GM03348 (cell line): ENCODE measurements at places on chromosomes 13 and 19.

DNA sequence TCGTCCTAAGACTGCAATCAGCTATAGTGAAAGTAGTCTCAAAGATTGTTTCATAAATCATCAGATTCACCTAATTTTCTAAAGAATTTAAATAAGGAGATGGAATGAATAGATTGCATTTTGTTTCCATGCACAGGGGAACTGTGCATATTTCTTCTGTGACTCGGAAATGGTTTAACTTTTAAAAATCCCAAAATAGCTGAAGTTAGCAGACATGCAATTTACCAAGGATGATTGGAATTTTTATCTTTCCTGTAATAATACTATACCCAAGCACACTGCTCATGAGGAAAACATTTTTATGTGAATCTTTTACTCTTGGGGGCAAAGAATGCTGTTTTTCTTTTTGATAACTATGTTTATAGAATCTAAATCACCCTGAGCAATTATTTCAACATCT lies 15.0 kb upstream of the LMO7 start:
- DNase-seq, result peak; percentile 62

GRCh38 chr13:30806784-30807183 lies 71.4 kb downstream of the ALOX5AP start:
- DNase-seq, result peak; percentile 77

GRCh38 chr13:74715718-74716117 lies 581.5 kb upstream of the KLF12 start:
- peak; percentile 15 for DNase-seq

GRCh38 chr19:28494461-28494860 lies 718.5 kb downstream of the UQCRFS1 start:
- DNase-seq, result no peak

DNA sequence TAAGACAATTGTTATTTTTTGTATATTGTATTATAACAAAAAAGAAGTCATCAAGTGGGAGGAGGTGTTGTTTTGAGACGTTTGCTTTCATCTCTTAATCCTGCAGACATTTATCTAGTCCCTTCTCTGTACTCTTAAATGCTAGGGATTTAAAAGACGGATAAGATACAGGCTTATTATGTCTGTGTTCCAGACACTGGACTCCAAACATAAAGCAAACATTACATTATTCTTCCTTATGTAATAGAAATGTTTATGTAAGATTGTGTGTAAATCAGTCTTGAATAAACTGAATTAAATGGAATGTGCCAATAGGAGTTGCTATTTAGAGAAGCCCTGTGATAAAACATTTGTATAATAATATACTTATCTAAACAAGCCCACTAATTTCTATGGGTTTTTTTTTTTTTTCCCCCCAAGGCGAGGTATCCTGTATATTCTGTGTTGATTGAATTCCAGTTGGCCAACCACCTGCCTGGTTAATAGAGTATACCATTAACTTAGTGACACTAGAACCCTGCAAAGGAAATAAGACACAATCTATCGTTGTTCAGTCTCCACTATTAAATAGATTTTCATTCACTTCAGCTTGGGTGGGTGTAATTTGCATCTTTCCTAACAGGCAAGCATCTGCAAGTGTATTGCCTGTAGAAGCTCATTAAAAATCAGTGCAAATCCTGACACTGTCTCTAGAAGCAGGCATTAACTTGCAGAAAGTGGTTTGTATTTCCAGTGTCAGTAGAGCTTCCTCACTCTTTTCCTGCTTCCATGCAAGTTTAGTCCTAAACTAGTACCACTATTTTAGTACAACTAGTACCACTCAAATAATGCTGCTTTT lies 69.0 kb downstream of the LRCH1 start:
- no peak for DNase-seq
